ENCODE measurements at places on chromosomes 2 and 18.

- peak; percentile 8 for DNase-seq
Observed at GRCh38 chr2:185507719-185508118, 230.9 kb upstream of the FSIP2 start.

- no peak for DNase-seq
Observed at GRCh38 chr2:201127570-201127969, 11.6 kb downstream of the CFLAR start.

- peak; percentile 40 for DNase-seq
Observed at GRCh38 chr2:169363560-169364150, 1.3 kb upstream of the LRP2 start.

- no peak for DNase-seq
Observed at GRCh38 chr2:167943897-167944296, 303.5 kb downstream of the STK39 start.

DNA sequence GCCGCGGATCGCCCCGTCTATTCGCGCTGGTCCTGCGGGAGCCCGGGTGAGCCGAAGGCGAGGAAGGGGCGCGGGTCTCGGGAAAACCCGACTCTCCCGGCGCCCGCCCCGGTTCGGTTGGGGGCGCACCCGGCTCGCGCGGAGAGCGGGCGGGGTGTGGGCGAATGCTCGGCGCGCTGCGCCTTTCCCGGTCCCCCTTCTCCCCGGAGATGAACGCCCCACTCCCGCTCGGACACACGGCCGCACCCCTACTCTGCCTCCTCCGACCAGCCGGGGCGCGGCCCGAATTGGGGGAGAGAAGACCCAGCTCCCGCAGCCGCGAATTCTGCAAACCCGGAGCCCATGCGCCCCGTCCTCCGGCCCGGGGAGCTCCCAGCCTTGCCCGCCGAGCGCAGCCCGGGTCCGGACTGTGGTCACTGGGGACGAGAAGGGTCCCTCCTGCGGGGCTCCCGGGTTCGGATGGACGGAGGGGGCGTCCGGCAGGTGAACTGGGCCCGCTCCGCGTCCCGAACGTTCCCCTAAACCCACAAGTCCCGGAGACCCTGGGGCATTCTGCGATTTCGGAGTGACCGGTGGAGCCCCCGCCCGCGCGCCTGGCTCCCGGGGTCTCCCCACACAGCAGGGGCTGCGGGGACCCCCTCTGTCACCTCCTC lies 734 bp downstream of the KCNG2 start:
- DNase-seq = no peak

DNA sequence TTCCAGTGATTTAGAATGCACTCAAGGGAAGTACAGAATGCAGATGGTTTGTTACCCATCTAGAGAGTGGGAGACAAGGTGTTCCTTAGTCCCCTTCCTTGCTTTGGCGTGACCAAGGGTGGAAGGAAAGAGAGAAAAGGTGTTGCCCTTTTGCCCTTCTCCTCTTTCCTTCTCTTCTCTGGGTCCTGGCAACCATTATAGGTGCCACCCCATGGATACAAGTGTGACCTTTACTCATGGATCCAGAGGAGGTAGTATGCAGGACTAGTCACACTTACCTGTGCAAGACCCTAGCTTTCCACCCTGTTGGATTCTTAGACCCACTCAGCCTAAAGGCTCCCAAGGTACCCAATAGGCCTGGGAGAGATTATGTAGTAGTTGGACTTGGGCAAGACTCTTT lies 11.6 kb upstream of the RBFA start:
- DNase-seq = no peak

All from renal pelvis (tissue), 12 donors.